ENCODE measurements at places on chromosomes 1 and 21.

GRCh38 chr21:27314131-27314530 lies 347.2 kb upstream of the ADAMTS5 start:
- DNase-seq: no peak

DNA sequence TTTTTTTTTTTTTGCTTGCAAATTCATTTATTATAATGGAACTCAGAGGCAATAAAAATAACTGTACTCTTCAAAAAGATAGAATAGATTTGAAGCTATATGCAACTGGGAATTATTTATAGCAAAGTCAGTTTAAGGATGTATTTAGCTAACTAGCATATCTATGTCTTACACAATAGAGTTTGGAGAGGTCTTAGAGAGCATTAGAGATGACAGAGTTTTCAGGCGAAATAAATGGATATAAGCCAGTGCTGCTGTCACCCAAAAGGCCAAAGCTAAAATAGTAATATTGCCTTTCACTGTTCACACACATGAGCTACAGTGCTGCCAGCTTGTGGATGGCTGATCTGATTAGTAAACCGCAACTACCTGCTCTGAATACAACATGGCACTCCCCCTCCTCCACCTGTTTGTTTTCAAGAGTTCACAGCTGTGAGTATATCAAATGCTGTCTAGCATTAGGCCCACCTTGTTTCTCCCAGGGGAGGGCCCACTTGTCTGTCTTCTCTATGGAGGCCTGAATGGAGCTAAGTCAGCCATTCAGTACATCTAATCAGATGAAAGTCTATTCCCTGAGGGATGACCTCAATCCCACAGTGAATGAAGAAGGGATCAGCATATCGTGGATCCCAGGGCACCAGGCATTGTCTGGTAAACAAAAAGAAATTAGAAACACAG lies 25.2 kb upstream of the SSX2IP start:
- no peak for DNase-seq

DNA sequence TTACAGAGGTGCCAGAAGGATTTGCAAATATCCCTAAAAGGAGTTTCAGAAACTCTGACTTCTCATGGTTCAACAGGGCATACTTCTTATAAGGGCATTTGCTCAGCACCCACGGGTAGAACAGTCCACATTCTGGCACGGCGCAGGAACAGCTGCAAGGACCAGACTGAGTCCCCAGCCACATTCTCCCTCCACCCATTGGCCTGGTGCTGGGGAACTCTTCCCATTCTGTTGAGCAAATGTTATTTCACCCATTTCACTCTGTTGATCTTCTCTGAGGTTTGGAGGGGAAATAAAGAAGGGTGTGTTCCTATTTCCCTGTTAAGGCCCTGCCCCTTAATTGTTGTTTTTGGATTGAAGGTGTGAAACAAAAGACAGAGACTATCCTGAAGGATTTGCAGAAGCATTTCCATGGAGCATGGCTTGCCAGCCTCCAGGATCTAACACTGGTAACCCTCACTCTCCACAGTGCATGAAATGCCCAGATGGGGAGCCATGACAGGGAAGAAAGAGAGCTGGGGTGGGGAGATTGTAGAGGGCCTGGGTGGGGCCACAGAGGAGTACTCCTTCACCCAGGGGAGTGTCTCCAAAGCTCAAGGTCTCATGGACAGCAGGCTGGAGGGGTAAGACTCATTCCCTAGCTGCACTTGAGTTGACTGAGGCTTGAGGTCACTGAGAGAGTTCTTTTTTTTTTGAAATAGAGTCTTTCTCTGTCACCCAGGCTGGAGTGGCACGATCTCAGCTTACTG lies 35.0 kb downstream of the INAVA start:
- no peak for DNase-seq

DNA sequence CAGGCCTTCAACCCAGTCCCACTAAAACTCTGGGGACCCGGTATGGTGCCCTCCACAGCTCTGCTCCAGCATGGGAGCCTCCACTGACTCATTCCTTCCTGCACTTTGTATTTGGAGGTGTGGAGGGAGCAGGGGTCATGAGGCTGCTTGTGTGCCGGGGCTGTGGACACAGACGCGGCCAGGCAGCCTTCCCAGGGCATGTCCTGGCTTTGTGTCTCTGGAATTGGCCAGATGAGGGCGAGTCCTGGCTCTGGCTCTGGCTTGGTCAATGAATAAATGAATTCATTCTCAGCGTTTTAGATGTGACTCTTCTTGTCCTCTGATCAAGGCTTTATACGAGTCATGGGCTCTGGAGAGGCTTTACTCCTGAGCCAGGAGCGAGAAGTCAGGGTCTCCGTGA lies 19.1 kb downstream of the AJAP1 start:
- no peak for DNase-seq

All from activated naive CD4-positive, alpha-beta T cell treated with anti-CD3 and anti-CD28 coated beads, Interleukin-2, amount 10 ng/mL, durations not matched to agents 7 days and 5 days (primary cell).